Endodermal cell (in vitro differentiated cells): ENCODE measurements at places on chromosomes 3 and 15.

- no peak for DNase-seq
These were observed 523.6 kb upstream of the MCTP2 start for GRCh38 chr15:93707751-93708150.

DNA sequence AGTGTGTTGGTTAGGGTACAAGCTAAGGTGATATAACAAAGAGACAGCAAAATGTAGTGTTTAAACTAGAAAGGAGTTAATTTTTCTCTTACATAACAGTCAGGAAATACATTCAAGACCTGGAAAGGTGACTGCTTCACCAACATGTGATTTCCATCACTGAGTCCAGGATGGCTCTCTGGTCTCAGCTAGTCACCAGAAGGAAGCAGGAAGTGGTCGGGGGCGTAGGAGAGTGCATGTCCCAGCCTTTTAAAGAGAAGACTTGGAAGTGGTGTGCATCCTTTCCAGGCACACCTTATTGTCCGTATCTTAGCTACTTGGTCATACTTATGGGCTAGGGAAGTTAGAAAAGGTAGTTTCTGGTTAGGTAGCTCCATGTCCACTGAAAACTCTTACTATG is 11.1 kb upstream of the UBE2Q2 start:
- DNase-seq = no peak

DNA sequence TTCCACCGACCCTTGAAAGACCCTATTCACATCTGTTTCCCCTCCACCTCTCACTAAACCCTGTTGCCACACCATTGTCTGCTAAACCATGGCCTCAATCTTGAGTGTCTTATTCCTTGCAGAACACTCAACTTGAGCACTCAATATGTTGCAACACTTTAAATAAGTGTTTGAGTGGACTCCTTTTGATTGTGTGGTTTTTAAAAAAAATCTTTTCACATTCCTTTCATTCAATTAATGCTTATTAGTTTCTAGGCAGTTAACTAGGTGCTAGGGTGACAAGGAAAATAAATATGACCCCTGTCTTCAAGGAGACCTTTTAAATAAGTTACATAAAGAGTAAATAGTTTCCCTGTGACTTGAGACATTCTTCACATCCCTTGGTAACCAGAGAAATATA is 13.3 kb upstream of the HHLA2 start:
- DNase-seq = no peak

DNA sequence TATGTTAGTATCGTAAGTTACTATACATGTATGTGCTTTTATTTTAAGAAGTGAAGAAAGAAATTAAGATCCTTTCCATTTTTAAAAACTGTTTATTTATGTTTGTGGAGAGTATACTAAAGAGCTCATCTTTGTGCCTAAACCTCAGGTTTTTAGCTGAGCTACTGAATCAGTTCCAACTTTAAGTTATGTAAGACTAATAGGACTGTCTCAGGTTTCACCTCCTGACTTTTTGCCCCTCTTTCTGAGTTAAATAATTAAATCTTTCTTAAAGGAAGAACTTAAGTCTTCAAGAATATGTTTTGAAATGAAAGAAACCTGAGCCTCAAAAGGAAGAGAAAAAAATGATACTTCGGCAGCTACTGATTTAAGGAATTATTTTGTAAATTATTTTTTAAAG is 2.6 kb downstream of the SLMAP start:
- no peak for DNase-seq

DNA sequence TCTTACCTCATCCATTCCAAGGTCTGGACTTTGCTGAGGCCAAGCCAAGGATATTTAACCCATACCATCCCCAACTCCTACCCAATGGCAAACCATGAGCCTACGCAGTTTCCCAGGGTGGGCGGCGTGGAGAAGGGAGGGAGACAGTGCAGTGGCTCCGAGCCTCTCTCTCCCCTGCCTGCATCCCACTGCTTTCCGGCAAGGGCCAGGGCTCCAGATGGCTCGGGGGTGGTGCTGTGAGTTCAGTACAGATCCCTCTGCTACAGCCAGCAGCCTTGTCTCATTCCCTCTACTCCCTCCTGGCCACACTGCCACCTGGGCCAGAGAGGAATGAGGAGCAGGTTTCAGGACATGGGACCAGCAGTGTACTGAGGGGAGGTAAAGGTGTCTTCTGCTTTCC is 44.3 kb upstream of the APEH start:
- no peak for DNase-seq

GRCh38 chr3:117695871-117696645 is 986.5 kb downstream of the TUSC7 start:
- DNase-seq = no peak

GRCh38 chr15:90907838-90908507 is 4.9 kb downstream of the MAN2A2 start:
- no peak for DNase-seq

DNA sequence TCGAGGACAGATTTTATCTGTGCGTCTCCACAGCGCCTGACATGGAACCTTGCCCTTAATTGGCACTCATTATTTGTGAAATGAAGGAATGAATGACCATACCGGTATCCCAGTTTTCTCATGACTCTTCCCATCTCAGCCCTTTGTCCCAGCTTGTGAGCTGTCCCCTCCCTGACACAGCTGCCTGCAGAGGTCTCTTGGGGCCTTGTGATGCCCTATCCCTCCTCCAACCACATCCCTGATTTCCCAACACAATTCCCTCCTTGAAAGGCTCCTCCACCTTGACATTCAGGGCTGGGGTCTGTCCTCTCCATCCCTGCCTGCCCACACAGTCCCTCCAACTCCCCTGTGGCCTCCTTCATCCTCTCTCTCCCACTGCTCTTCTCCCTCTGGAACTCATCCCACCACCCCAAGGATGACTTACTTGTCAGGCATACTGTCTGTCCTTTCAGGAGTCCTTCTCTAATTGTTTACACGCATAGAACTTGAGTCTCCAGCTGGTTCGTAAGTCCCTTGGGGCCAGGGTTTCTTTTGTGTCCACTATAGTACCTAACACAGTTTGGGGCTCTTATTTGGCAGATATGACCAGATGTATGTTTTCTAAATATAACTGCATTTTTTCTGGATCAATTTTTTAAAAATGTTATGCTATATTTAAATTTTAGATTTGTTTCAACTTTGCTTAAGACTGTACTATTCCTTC is 35.6 kb upstream of the FILIP1L start:
- DNase-seq = no peak

- DNase-seq = no peak
These were observed 44.5 kb downstream of the SNAPC5 start for GRCh38 chr15:66452971-66453580.

DNA sequence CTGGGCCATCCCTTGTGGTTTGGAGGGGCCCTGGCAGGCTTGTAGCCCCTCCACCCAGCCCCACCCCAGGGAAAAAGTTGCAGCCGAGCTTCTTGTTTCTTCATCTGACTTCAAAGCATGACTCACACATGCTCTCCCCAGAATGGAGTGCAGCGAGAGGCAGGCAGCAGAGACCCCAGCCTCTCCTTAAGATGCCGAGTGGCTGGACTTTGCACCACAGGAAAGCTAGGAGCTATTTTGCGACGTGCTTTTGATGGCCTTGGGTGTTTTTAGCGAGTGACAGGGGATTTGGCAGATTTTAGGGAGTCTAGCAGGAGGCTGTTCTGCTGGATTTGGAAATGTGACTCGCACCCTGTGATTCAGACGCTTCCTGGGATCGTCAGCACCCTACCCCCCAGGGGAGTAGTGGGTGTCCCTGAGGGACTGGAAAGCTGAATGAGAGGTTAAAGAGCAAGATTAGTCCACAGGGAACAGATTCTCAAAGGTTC is 14.2 kb downstream of the BAHD1 start:
- no peak for DNase-seq

GRCh38 chr3:50245831-50246516 is 10.0 kb downstream of the GNAI2 start:
- DNase-seq = peak; percentile 99
